ENCODE measurements at places on chromosomes 16 and 17. TPM values are rescaled to one million over a fixed set of nuclear protein-coding genes. Genes with fewer than 3 reads are reported as not detected.

MYH8 gene
- total RNA-seq = not detected

- DNase-seq = peak; percentile 5
Observed at GRCh38 chr17:39237586-39237985, 11.8 kb upstream of the STAC2 start.

GRCh38 chr17:37506678-37507077 is 17.0 kb downstream of the DUSP14 start:
- peak; percentile 34 for DNase-seq

GRCh38 chr16:57743458-57743857 is 7.9 kb downstream of the KATNB1 start:
- DNase-seq = no peak

DNA sequence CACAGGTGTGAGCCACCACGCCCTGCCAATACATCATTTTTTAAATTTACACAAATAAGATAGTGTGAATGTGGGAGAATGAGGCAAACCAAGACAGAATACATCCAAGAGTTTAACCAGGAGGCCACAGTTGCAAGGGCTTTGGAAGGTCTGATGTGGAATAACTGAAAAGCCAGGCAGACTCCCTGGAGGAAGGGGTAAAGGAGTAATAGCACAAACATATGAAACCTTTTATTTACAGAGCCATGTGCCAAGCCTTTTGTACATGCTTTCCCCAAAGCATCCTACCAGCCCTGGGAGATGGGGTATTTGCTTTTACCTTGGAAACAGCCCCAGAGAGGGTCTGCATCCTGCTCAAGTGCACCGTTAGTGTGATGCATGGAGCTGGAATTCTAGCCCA is 4.7 kb downstream of the ADGRG3 start:
- DNase-seq = no peak

Measured in hepatocyte (in vitro differentiated cells).